Activated T-helper 1 cell treated with anti-CD3 and anti-CD28 coated beads, Interleukin-2, amount 50 U/mL, for 16 hours (primary cell): ENCODE measurements at places on chromosomes 2 and 18.

GRCh38 chr2:215615067-215615802 is 179.4 kb upstream of the FN1 start:
- no peak for DNase-seq

GRCh38 chr2:203959672-203960071 is 23.1 kb downstream of the ICOS start:
- DNase-seq = no peak

- DNase-seq = no peak
These were observed 521.9 kb downstream of the EPHA4 start for GRCh38 chr2:221050020-221050795.

DNA sequence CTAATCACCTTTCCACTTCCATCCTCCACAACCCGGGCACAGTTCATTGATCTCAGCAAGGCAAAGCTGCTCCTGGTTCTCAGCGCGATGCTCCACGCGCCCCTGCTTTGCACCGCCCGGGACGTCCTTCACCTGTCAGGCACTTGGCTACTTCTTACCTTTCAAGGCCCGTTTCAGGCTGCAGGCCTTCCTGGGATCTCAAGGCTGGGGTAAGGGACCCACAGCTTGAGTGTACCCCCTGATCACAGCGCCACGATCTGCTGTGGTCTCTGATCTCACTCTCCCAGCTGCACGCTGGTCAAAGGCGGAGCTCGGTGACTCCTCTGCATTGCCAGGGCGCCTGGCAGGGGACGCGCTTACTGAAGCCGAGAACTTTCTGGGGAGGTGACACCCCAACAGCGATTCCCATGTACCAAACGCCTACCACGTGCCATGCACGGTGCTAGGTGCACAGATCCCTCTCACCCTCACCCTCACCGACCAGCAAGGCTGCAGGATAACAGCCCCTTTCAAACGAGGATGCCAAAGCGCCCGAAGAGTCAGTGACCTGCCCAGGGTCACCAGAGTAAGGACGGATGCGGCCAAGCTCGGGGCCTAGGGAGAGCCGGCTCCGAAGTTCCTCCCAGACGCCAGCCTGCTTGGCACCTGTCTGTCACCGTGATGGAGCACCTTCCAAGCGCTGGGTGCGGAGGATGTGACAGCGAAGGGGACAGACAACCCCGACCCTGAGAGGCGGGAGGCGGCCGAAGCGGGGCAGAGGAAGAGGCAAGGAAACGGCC is 818 bp downstream of the ITGB1BP1 start:
- no peak for DNase-seq

- DNase-seq = no peak
These were observed 31.4 kb downstream of the C18orf54 start for GRCh38 chr18:54389143-54389505.

- DNase-seq = no peak
These were observed 12.0 kb upstream of the IAH1 start for GRCh38 chr2:9462313-9462712.

DNA sequence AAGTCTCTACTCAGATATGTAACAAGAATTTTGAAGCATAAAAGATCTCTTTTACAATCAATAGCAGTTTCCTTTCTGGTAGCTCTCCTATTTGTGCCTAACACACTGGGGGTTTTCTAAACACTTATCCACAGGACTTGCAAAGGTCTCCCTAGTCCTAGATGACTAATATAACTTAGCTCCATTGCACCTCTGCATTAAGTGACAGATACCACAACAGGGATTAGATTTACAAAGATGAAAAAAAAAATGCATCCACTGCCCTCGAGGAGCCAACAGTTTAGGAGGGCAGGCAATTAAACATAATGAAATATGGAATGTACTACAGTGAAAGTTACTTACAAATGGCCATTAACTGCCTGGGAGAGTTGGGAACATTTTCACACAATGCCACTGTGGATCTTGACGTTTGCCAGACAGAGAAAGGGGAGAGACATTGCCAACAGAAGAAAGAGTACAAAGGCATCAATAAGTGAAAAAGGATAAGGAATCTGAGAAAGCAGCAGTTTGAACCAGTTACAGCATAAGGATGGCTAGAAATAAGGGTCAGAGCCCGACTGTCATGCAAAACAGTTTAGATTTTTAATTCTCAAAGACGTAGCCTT is 14.3 kb downstream of the PPP3R1 start:
- DNase-seq = no peak

GRCh38 chr2:73284296-73285158 is at the start of gene FBXO41:
FBXO41 (minus strand) TSS chr2:73284478; CDS start chr2:73269630, 14,848 bp downstream.
- DNase-seq = peak; percentile 54

GRCh38 chr2:180959787-180960186 is 20.6 kb upstream of the UBE2E3 start:
- DNase-seq = no peak

- no peak for DNase-seq
These were observed 1107.3 kb upstream of the NRXN1 start for GRCh38 chr2:52139241-52139640.

GRCh38 chr18:13161276-13161899 is 57.2 kb upstream of the LDLRAD4 start:
- no peak for DNase-seq

DNA sequence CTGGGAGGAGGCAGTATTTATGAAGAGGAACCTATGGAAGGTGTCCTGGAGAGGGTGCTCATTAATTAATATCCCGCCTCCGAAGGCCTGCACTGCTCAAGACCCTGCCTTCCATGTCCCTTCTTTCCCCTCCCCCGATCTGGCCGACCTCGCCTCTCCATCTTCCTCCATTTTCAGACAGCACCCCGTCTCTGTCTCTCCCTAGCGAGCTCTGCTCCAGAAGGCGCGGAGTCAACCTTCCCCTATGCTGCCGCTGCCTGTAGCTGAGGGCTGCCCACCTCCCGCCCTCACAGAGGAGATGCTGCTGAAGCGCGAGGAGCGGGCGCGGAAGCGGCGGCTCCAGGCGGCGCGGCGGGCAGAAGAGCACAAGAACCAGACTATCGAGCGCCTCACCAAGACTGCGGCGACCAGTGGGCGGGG is 1.1 kb upstream of the WBP1 start:
- no peak for DNase-seq

DNA sequence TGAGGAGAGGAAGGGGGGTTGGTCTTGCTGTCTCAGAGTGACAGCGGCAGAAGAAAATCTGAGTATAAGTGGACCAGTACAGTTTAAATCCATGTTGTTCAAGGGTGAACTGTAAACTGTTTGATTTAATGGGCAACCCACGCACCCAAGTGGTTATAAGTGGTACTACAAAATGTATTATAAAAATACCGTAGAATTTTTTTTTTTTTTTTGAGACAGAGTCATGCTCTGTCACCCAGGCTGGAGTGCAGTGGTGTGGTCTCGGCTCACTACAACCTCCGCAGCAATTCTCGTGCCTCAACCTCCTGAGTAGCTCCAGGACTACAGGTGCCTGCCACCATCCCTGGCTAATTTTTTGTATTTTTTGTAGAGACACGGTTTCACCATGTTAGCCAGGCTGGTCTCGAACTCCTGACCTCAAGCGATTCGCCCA is 2.1 kb upstream of the CHCHD5 start:
- no peak for DNase-seq

DNA sequence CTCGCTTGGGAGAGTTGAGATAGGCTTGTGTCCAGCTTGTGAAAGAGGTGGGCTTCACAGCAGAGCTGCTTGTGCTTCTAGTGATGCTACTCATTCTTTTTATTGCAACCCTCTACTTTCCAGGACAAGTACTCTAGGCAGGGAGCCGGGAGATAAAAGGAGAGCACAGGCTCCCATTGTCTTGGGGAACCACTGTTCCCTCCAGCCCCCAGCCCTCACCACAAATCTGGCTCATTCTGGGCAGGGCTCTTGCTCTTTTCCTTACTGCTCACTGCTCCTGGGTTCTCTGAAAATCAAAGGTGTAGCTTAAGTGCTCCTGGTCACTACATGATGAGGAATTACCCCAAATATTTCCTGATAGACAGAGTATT is 81.4 kb downstream of the CABYR start:
- no peak for DNase-seq

GRCh38 chr2:145186303-145186702 is 666.4 kb upstream of the ZEB2 start:
- no peak for DNase-seq

DNA sequence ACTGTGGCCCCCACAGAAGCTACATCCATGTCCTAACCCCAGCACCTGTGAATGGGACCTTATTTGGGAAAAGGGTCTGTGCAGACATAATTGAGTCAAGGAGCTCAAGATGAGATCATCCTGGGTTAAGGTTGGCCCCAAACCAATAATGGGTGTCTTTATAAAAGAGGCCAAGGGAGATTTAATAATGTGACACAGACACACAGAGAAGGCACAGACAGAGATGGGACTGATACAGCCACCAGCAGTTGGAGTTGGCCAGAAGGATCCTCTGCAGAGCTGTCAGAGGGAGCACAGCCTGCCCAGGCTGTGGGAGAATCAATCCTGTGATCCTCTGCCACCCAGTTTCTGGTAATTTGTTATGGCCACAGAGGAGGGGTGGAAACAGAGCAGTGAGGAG is 26.0 kb downstream of the SNORC start:
- no peak for DNase-seq

DNA sequence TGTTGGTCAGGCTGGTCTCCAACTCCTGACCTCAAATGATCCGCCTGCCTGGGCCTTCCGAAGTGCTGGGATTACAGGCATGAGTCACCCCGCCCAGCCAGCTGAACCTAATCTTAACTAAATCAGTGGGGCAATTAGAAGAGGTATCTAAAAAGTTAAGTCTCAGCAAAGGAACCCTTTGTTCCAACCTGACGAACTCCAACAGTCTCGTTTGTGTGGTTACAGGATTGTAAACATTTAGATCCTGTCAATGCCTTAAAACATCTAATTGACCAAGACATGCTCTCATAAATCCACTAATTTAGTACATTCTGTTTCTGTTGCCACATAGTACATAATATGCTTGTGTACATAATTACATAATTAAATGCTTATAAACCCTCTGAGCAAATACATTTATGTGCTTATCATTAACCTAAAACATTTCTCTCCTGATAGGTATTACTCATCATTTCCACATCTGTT is 31.1 kb upstream of the STK39 start:
- no peak for DNase-seq

GRCh38 chr2:230816735-230817134 is 48.0 kb upstream of the ITM2C start:
- DNase-seq = no peak

DNA sequence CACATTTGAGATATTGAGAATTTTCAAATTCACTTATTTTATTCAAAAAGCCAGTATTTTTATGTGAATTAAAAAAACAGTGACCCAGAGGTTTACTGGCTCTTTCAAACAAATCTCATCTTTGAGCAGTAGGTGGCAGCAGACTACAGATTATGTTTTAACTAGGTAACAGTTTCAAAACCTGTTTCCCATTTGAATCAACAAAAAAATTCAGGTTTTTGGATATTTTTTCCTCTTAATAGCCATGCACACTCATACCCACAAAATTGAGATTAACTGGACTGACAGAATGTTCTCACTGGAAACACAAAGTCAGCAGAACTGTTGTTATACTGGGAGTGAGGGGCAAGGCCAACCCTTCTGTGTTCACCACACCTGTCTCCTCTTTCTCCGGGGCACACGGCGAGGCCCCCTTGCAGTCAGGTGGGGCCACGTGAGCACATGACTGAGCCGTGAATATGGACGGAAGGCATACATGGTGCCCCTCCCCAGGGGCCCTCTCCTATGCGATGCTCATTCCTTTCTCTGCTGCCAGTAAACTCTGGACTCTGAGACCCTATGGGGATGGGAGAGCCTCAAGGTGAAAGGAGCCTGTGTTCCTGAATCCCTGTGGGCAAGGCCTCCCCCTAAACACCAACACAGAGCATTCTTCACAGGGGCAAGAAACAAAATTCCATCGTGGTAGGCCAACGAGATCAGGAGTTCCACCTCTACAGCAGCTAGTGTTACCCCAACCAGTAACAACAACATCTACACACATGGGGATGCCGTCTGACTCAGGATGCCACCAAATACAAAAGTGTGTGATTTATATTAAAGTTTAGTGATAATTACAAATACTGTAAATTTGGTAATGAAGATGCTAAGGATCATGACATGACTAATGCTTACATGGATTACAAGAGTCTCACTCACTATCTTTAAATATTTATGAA is 80.4 kb downstream of the LPIN2 start:
- DNase-seq = no peak

GRCh38 chr2:42941633-42942176 is 149.3 kb upstream of the HAAO start:
- no peak for DNase-seq

DNA sequence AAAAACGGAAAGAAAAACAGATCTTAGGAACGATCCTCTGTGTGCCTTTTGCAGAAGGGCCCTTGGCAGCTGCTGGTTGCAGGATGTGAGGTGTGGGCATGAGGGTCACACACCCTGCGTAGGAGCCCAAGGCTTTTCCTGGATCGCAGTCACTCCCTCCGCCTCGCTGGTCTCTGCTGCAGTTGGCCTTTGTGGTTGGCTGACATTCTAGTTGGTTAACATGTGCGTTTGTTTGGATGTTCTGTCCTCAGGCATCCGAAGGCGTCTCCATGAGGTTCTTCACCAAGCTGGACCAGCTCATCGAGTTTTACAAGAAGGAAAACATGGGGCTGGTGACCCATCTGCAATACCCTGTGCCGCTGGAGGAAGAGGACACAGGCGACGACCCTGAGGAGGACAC is 61.7 kb downstream of the INPP5D start:
- no peak for DNase-seq

GRCh38 chr2:59093571-59093970 is 852.4 kb upstream of the FANCL start:
- no peak for DNase-seq

GRCh38 chr2:168703926-168704325 is 98.5 kb upstream of the NOSTRIN start:
- no peak for DNase-seq

- no peak for DNase-seq
These were observed 445.1 kb upstream of the CDH20 start for GRCh38 chr18:60888071-60888624.

DNA sequence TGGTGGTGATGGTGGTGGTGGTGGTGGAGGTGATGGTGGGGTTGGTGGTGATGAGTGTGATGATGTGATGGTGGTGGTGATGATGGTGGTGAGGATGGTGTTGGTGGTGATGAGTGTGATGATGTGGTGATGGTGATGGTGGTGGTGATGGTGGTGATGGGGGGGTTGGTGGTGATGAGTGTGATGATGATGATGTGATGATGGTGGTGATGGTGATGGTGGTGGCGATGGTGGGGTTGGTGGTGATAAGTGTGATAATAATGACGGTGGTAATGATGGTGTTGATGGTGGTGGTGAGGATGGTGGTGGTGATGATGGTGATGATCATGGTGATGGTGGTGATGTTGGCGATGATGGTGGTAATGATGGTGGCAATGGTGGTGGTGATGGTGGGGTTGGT is 67.7 kb downstream of the RRM2 start:
- DNase-seq = no peak
